Liver (tissue), 10 donors: ENCODE measurements at places on chromosomes 16 and 17. TPM values are rescaled to one million over a fixed set of nuclear protein-coding genes. Genes with fewer than 3 reads are reported as not detected.

DNA sequence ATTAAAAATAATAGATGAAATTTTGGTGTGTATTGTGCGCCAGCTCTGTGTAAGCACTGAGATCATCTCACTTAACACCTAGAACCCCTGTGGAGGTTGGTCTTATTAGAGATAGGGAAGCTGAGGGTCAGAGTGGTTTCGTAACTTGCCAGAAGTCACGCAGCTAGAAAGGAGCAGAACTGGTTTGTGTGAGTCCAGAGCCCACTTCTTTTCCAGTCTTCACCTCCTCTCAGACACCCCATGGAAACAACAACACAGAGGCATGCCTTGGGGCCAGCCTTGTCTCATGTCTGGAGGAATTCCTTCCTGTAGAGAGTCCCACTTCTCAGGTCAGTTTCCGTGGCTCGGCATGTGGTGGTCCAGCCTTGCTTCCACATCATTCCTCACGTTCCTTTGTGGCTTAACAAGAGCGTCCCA is 16.5 kb downstream of the YPEL2 start:
- no peak for DNase-seq

DNA sequence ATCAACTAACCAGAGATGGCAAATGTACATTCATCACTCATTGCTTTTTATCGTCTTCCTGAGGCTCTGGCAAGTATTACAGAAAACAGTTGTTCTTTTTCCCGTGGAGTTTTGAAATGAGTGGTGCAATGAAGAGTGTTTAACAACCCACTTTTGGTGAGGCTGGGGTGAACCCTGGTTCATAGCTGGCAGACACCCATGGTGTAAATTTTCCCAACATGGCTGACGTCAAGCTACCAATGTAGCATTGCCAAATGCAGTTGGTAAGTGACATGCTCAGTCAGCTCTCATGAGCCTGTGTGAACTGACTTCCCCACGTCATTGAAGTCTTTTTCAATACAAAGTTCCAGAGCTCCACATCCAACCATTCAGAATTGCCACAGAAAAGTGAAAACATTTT is 386.2 kb downstream of the TMEM114 start:
- no peak for DNase-seq

- peak; percentile 62 for DNase-seq
Measured at GRCh38 chr16:67399218-67399733, 6.0 kb upstream of the TPPP3 start.

- DNase-seq, result no peak
Measured at GRCh38 chr16:72856797-72857196, 191.1 kb downstream of the ZFHX3 start.

DNA sequence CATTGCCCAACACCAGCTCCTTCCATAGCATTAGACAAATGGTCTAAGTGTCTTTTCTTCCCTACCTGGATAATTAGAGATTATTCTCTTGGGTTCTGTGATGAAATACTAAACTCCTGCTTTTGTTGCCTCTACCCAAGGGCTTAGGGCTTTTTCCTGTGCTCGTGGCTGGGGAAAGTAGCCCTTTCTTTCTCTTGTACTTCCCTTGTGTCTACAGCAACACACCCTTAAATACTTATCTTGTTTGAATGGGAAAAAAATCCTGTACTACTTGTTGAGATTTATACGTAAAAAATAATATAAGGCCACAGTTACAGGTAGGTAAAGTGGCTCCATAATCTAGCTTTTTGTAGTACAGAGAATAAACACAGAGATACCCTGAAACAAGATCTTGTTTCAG is 7.0 kb upstream of the NACA2 start:
- no peak for DNase-seq

- DNase-seq, result no peak
Measured at GRCh38 chr17:66687570-66688284, 147.2 kb upstream of the CACNG5 start.

Gene TEDC2
- 0.84 TPM for total RNA-seq

DNA sequence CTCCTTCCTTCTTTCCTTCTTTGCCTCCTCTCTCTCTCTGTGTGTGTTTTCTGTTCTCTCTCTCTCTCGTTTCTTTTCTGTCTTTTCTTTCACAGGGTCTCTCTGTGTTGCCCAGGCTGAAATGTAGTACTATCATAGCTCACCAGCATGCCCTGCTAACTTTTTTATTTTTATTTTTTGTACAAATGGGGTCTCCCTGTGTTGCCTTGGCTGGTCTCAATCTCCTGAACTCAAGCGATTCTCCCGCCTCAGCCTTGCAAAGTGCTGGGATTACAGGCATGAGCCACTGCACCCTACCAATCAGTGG is 1.5 kb downstream of the SLC5A11 start:
- DNase-seq, result no peak

DNA sequence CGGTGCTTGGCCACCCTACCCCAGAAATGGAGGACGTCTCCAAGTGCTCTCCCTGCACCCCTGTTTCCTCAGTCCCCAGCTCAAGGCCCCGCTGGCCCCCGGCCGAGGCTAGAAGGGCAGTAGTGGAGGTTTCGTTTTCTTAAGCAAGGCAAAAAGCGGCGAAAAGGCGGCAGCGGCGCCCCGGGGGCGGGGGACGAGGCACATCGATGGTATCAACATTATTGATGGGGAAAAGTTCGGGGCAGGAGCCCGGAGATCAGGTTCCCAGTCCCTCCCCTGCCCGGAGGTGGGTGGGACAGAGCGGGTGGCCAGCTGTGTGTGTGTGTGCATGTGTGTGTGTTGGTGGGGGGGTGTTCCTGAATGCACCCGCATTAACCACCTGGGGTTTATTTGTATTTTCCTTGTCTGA is 4.1 kb upstream of the SALL1 start:
- no peak for DNase-seq
